ENCODE measurements at places on chromosomes 5 and 9.

DNA sequence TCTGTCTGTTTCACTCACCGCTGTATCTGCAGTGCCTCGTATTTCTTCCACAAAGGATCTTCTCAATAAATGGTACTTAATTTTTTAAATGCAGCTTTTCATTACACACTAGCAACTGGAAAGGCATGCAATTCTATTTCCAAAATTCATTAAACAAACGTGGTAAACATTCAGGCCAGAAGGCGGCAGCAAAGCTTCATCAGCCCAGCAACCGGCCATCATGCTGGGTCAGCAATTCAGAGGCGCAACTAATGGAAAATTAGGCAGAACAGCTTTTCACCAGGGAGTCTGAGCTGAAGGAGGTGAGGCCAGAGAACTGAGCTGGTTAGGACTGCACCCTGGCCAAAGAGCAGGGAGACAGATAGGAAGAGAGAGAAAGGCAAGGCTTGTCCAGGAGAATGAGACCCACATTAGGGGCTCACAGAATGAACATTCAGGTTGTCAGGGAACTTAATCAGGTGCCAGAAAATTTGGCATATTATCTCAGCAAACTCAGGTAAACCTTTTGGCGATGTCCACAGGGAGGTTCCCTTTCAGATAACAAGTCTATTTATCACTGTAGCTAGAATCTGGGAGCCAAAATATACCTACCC, 17.7 kb upstream of the RNF180 start:
- DNase-seq = no peak

DNA sequence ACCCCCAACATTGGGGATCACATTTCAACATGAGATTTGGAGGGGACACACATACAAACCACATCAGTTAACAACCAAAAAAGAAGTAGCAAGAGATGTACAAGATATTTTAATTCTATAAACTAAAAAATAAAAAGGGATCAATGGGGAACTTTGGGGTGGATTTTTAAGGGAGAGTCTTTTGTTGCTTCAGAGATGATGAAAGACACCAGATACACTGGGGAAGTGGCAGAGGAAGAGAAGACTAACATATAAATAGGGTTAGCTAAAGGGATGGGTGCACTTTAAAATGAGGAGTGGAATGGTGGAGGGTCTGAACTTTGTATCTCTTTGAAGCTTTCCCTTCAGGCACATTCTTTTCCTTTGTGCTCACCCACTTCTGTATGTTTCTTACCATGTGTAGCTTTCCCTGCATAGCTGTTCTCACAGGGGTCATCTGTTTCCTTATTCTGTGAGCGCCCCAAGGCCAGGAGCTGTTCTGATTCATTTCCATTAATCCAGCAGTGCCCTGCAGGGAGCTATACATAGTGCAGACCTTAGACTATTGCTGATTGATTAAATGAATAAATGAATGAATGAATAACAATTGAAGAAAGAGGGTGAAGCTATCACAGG, 531.6 kb upstream of the KLF4 start:
- no peak for DNase-seq

DNA sequence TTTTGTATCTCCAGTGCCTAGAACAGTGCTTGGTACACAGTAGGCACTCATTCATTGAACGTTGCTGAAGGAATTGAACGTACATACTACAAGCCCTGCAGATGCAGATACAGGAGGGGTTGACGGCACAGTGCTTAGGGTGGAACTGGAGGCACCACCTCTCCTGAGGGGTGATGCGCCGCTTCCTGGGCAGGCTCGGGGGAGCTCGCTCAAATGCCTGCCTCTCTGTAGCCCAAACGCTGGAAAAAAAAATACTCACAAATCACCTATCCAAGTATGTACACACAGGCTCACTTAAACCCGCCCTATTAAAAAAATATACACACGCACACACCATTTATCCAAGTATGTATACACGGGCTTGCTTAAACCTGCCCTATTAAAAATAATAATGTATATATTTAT, 536 bp upstream of the COMMD10 start:
- no peak for DNase-seq

DNA sequence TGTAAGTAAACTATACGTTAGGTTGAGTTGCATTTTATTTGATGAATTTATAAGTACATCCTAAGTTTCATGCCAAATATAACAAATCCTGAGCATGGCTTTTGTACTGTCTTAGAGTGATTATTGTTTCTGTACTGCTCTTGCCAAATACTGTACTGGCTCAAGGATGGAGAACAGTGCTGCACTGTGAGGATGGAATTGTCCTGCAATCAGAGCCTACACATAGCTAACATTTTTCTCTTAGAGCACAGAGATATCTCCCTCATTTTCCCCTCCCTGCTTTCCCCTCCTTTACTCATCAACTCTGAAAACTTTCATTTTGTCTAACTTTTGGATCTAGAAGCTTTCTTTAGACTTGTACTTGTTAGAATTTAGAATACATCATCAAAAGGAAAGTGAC, 28.3 kb downstream of the LRRC70 start:
- no peak for DNase-seq

- no peak for DNase-seq
These were observed 18.1 kb upstream of the GPX3 start for GRCh38 chr5:151002250-151002649.

GRCh38 chr5:123549256-123549904, 37.4 kb downstream of the CSNK1G3 start:
- DNase-seq = no peak
